ENCODE measurements at places on chromosomes 12 and 14.

DNA sequence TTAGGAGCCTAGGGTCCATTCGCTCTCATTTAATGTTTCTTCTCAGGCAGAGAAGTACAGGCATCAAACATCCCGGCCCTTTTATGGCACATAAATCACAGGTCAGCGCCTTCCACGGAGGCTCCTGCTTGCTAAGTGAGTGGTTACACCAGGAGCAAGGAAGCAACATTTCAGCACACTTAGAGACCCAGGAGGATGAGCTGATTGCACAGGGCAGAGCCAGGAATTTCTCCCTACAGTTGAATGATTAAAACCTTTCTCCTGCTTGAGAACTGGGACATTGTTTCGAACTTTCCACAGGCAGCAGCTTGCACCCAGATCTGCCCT lies 233.4 kb downstream of the SPTSSA start:
- no peak for DNase-seq

DNA sequence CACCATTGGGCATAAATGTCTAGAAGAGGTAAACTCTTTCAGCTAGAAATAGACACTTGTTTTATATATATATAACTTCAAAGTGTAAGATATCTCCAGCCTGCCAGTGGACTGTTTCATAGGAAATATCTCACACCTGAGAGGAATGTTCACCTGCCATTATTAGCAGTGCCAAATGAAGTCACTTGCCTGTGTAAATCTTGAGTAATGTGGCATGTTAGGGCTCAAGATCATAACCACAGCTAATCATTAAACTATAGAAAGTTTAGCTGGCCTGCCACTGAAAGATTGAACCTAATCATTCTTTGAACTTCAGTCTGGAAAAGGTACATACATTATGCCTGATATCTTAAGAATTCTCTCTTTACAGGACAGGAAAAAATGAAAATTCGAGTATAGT lies 25.5 kb upstream of the KCNJ8 start:
- DNase-seq: no peak

- no peak for DNase-seq
Observed at GRCh38 chr12:52818887-52819420, 5.0 kb upstream of the KRT4 start.

- no peak for DNase-seq
Observed at GRCh38 chr12:49255857-49256637, 8.8 kb upstream of the TUBA1C start.

- DNase-seq: no peak
Observed at GRCh38 chr12:124531281-124531745, 36.1 kb downstream of the NCOR2 start.

- no peak for DNase-seq
Observed at GRCh38 chr14:104641753-104642539, 37.4 kb upstream of the TMEM179 start.

DNA sequence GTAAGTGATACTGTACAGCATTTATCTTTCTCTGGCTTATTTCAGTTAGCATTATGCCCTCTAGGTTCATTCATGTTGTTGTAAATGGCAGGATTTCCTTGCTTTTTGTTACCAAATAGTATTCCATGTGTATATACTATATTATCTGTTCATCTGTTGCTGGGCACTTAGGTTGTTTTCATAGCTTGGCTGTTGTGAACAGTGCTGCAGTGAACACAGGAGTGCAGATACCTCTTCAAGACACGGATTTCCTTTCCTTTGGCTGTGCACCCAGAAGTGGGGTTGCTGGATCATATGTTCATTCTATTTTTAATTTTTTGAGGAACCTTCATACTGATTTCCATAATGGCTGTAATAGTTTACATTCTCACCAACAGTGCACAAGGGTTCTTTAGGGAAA lies 21.5 kb downstream of the EP400 start:
- DNase-seq: no peak

DNA sequence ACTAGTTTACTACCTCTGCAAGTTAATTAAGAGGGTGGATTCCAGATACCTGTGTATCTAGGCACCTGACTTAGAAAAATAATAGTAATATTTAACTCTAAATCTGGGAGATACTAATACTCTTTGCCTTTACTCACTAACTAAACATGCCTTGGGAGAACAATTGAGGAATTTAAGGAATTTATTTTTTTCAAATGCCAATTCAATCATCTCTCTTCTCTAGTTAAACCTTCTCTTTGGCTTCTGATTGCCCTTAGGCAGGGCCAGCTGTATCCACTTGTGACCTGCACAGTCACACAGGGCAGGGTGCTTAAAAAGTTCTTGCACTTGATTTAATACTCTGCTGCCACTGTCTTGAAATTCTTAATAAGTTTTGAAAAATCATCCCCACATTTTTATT lies 142.4 kb downstream of the PLCZ1 start:
- DNase-seq: no peak

DNA sequence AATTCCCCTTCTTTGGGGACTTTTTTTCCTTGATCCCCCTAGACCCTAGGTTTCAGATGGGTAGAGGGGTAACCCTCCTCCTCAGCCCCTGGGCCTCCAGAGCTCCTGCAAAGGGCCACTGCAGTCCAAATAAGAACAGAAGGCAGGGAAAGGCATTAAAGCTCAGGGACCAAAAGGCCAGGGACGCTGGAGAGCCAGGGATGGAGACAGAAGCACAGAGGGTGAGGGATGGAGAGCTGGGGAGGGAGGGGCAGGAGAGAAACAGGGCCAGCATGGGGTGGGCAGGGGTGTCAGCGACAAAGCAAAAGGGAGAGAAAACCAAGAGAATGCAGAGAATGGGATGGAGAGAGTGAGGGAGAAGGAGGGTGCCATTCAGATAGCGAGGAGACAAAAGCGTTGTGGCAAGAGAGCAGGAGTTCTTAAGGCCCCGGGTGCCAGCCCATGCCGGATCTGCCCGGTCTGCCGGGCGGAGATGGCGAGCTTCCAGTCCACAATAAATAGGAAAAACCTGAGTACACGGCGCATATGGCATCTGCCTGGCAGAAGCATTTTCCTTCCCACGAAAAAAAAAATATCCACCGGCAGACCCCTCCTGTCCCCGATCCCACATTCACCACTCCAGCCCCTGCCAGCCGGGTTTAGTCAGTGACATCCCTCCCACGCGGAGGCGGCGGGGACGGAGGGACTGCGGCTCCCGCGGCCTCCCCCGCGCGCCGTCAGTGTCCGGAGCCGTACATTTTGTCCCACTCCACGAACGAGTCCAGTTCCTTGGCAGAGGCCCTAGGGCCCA lies 28.6 kb downstream of the FIGNL2 start:
- DNase-seq: no peak

DNA sequence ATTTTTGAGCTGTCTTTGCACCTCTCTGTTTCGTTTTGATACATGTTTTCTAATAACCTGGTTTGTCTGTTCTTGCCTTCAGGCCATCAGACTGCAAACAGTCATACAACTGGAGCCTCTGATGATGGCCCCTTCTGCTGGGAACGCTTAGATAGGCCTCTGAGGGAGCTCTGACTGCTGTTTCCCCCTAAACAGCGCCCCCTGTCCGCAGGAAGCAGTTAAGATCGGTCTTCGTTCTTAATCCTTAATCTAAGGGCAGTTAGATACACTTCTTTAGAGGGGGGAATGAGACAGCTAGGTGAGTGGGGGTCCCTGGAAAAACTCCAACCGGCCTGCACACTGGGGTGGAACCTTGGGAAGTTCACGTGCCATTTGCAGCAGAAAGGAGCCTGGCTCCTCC lies 1338.8 kb upstream of the SEL1L start:
- DNase-seq: no peak

- no peak for DNase-seq
Observed at GRCh38 chr14:63912286-63912685, 59.5 kb downstream of the SYNE2 start.

GRCh38 chr12:10027721-10028120 lies 2.8 kb upstream of the CLEC9A start:
- DNase-seq: no peak

GRCh38 chr12:88903333-88903732 lies 323.1 kb upstream of the KITLG start:
- DNase-seq: no peak

- DNase-seq: no peak
Observed at GRCh38 chr14:32417956-32418552, 89.0 kb downstream of the AKAP6 start.

- DNase-seq: no peak
Observed at GRCh38 chr12:106646472-106646871, 63.7 kb downstream of the RFX4 start.

Data from activated naive CD4-positive, alpha-beta T cell treated with anti-CD3 and anti-CD28 coated beads, Interleukin-2, amount 10 ng/mL, durations not matched to agents 7 days and 5 days (primary cell).